ENCODE measurements at places on chromosomes 11 and 22. TPM values are rescaled to one million over a fixed set of nuclear protein-coding genes. Genes with fewer than 3 reads are reported as not detected.

The ZNF280A gene
- total RNA-seq: 3.7 TPM

The OR2AG2 gene
- total RNA-seq: not detected

The WT1 gene
- 5.9 TPM for total RNA-seq

The PKP3 gene
- 39.9 TPM for total RNA-seq

The IFITM10 gene
- total RNA-seq: 1.3 TPM

The SLC17A6 gene
- total RNA-seq: not detected

The CHST1 gene
- total RNA-seq: 1.7 TPM

The HIPK3 gene
- total RNA-seq: 12.2 TPM

The SLC22A6 gene
- total RNA-seq: not detected

The SLC22A9 gene
- total RNA-seq: not detected

The CCDC73 gene
- total RNA-seq: not detected

The HARBI1 gene
- 6.5 TPM for total RNA-seq

The TSPAN32 gene
- total RNA-seq: not detected

The OOSP3 gene
- not detected for total RNA-seq

The OR51I1 gene
- total RNA-seq: not detected

The ANKK1 gene
- not detected for total RNA-seq

The LARGE2 gene
- total RNA-seq: 2.2 TPM

The NXPE2 gene
- total RNA-seq: not detected

The FGF3 gene
- not detected for total RNA-seq

The DUSP8 gene
- total RNA-seq: 2.5 TPM

The SORL1 gene
- total RNA-seq: 1.7 TPM

The ARRB1 gene
- 4.6 TPM for total RNA-seq

The BTG4 gene
- total RNA-seq: 0.18 TPM

The SPDYC gene
- not detected for total RNA-seq

The MFRP gene
- not detected for total RNA-seq

The MS4A6E gene
- not detected for total RNA-seq

The RBMXL2 gene
- total RNA-seq: not detected

The SCGB1A1 gene
- 0.45 TPM for total RNA-seq

The HBG1 gene
- not detected for total RNA-seq

The OR10AG1 gene
- total RNA-seq: not detected

The VPREB3 gene
- total RNA-seq: 1.4 TPM

The OR51B6 gene
- total RNA-seq: not detected

The WBP2NL gene
- 0.06 TPM for total RNA-seq

The ENTHD1 gene
- total RNA-seq: not detected

The PATE4 gene
- total RNA-seq: not detected

The SCN2B gene
- not detected for total RNA-seq

The PLEKHB1 gene
- total RNA-seq: 0.46 TPM

The EFCAB6 gene
- total RNA-seq: 0.62 TPM

The OR10G7 gene
- not detected for total RNA-seq

The MAJIN gene
- not detected for total RNA-seq

The IGF2 gene
- 2.8 TPM for total RNA-seq

The MCAT gene
- 26.7 TPM for total RNA-seq

The ROBO3 gene
- 1.4 TPM for total RNA-seq

The OR6T1 gene
- not detected for total RNA-seq

The SDF2L1 gene
- total RNA-seq: 58.1 TPM

The SLC22A12 gene
- not detected for total RNA-seq

The TTC12 gene
- total RNA-seq: 5.0 TPM

The ANGPTL5 gene
- 0.05 TPM for total RNA-seq

The DRD2 gene
- total RNA-seq: not detected

The OR4D11 gene
- total RNA-seq: not detected

The OR8A1 gene
- not detected for total RNA-seq

The FBLN1 gene
- total RNA-seq: 50.2 TPM

The CALCB gene
- total RNA-seq: 0.09 TPM

The APOA4 gene
- not detected for total RNA-seq

The OR4A16 gene
- total RNA-seq: not detected
